SJSA1 (cell line): ENCODE measurements at places on chromosomes 2 and 18. TPM values are rescaled to one million over a fixed set of nuclear protein-coding genes. Genes with fewer than 3 reads are reported as not detected.

The LIMS4 gene
- 2.3 and 2.7 TPM in 2 replicates for total RNA-seq

The CPO gene
- total RNA-seq = not detected in 2 replicates

The SLC19A3 gene
- total RNA-seq = not detected in 2 replicates

The ANKRD62 gene
- total RNA-seq = not detected in 2 replicates

The ASXL3 gene
- not detected in 2 replicates for total RNA-seq

The REG3G gene
- total RNA-seq = not detected in 2 replicates

The RAD51AP2 gene
- total RNA-seq = not detected in 2 replicates

DNA sequence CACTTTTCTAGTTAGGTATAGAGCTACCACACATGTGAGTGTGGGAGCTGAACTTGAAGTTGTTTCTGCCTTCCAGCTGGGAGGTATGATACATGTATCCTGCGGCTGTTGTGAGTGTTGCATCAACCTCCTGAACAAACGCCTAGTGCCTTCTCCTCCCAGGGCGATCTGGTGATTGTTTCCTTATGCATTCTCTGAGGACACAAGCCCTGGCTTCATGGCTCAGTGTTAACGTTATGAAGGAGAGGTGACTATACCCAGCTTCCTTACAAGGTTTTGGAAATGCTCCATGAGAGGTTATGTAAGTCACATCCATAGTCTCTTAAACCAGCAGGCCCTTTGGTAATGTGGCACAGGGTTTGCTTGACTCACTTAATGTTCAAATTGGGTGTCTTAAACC, 64.9 kb downstream of the SPRED2 start:
- DNase-seq = peak; percentile 84

DNA sequence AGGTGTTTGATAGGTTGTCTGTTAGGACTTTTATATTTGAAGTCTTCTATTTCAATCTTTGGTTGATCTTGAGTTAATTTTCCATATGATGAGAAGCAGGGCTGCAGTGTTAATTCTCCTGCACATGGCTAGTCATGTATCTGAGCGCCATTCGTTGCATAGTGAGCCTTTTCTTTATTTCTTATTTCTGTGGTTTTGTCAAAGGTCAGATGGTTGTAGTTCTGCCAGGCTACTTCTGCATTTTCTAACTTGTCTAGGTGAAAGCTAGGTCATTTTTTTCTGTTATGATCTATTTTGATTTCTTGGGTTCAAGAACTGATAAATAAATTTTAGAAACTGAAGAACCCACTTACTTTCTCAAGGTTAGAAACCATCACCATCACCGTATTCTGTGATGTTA, 56.7 kb downstream of the CCDC74A start:
- DNase-seq = no peak

GRCh38 chr2:233865838-233866237, 2.3 kb downstream of the MSL3B start:
- no peak for DNase-seq

GRCh38 chr2:151269798-151270568, 8.3 kb upstream of the RBM43 start:
- no peak for DNase-seq

DNA sequence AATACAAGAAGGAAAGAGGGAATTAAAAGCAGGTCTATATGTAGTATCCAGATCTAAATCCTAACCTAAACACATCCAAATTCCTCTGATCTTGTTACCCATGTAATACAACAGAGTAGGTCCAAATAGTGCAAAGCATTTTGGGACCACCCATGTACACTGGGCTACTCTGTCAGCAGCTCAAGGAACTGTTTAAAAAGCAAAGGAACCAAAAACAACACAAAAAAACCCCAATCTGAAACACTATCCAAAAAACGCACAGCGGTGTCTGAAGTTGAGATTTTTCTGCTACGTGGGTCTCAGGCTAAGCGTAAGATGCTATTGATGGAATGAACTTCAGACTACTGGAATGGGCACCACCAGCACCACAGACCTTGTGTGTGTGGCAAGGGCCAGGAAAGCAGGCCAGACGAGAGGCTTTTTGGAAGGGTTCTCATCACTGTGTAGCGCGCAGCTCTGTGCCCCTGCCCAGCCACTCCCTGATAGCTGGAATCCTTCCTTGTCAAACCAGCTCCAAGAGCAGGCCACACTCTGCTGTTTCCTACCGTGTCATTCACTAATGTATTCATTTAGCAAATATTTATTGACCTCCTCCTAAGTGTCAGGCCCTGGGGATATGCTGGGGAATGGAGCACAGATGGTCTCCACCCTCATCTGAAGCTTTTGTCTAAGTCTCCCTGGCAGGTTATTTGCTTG, 101.4 kb downstream of the COLEC12 start:
- peak; percentile 69 for DNase-seq

GRCh38 chr2:118834440-118834810, 13.0 kb downstream of the EN1 start:
- no peak for DNase-seq

DNA sequence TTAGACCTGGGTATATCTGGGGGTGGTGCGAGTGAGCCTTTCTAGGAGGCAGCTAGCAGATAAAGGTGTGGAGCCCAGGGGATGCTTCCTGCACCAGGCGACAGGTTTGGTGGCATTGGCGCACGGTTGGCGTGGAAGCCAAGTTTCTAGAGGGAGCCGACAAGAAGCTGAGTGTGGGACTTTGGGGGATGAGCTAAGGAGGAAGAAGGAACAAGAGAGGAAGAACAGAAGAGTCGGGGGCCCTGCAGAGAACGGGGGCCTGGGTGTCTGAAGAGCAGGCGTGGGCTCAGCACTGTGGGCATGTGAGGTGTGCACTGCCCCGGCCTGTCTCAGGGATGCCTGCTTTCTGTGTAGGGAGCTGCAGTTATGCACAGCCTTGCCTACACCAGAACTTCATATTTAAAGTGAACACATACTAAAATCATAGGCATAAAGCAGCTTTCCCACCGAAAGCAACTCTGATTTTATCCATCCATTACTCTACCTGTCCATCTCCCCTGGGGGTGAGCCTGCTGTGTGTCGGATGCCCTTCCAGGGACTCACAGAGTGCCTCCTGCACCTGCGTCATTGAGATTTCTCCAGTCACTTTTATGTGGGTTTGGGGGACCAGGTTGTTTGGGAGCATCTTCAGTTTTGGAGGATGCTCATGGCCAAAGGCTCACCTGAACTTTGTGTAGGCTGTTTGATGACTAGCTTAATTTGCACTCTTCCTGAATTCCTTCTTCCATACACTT, 149.7 kb downstream of the LDLRAD4 start:
- no peak for DNase-seq

GRCh38 chr2:199307461-199307860, 150.3 kb downstream of the SATB2 start:
- DNase-seq = no peak

DNA sequence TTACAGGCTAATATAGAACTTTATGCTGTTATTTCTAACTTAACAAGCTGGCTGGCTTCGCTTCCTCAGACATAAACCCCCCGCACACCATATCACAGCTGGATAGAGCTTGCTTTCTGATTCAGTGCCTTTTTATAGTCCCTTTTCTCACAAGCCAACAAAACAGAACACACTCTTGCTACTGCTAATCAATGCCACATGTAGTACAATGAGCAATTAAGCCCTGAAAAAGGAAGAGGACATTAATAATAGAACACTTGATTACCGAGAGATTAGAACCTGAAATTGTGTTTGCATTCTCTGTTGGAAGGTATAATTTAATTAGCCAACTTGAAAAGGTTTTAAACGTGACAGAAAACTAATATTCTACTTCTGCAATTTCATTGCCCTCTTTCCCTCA, 267.7 kb upstream of the CYRIA start:
- no peak for DNase-seq

GRCh38 chr2:202529389-202529788, 105.4 kb upstream of the FAM117B start:
- DNase-seq = no peak

- DNase-seq = no peak
Observed at GRCh38 chr2:10733566-10733925, 12.1 kb downstream of the ATP6V1C2 start.

DNA sequence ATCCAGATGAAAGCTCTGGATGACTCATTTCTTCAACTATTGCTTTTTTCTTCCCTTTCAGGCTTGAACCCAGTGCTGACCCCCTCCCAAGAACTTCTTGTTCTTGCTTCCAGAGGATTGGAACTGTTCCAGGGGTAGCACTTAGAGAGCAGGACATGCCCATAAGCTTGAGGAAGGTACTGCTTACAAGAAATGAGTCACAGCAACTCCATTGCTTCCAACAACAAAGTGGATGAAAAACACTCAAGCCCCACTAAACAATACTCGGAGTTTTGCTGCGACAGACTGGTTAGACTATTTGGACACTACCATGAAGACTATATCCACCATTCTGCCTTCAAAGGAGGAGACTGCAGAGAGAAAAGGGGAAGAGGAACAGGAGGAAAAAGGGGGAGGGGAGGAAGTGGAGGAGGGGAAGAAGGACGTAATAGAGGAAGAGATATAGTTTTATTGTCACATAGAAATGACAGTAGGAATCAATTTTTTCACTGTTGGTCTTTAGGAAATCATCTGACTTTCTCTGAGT, 1.6 kb upstream of the EPC2 start:
- no peak for DNase-seq

DNA sequence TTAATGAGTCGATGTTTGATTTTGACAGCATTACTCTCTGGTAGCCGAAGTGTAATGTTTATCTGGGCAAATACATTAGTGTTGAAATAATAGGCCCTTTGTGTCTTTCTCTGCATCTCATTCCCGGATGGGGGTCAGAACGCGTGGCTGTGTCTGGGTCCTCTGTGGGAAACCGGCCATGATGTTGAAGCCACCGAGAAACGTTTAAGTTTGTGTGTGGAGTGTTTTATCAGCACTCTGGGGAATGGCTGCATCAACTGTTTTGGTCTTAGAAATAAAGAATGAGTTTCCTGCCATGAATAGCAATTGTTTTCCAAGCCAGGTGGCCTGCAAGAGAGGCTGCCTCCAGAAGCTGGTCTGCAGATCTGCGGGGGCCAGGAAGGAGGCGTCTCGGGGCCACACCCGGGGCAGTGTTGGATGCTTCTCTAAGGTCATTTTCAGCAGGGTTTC, 69.7 kb downstream of the RNF144A start:
- no peak for DNase-seq

DNA sequence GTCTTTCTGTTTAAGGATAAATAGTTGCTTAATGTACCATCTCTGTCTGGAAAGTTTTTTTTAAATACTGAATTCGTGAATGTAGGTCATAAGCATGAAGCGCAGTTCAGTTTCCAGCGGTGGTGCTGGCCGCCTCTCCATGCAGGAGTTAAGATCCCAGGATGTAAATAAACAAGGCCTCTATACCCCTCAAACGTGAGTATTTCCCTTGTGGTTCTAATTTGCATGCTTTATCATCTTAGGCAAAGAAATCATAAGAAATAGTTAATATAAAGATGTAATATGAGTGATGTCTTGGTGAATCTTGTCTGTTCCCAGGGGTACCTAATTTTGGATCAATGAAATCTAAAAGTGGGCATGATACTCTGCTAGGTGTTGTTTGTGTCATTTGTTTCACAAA, 1.5 kb downstream of the NDC80 start:
- DNase-seq = no peak

GRCh38 chr2:120885749-120886148, 150.1 kb downstream of the GLI2 start:
- DNase-seq = no peak

DNA sequence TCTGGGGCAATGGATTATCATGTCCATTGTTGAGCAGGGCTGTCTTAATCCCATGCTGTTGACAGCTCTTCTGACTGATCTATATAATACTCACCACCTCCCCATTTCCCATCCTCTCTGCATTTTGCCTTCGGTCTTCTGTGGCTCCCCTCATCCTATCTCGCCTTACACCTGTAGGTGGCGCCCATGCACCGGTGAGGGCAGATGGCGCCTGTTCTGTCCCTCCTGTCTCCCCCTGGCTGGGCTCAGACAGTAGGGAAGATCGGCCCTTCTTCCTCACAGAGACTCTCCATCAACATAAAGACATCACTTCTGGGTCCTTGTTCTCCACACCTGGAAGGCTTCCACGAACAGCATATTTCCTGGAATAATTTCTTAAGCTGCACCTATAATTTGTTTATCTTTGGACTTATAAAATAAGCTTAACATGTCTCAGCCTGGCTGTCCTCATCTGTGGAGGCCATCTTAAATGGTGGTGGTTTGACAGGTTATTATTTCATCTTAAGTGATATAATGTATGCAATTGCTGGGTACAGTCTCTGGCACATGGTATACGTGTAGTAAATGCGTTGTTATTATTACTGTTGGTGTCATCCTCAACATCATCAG, 10.9 kb upstream of the CDH20 start:
- DNase-seq = peak; percentile 55

DNA sequence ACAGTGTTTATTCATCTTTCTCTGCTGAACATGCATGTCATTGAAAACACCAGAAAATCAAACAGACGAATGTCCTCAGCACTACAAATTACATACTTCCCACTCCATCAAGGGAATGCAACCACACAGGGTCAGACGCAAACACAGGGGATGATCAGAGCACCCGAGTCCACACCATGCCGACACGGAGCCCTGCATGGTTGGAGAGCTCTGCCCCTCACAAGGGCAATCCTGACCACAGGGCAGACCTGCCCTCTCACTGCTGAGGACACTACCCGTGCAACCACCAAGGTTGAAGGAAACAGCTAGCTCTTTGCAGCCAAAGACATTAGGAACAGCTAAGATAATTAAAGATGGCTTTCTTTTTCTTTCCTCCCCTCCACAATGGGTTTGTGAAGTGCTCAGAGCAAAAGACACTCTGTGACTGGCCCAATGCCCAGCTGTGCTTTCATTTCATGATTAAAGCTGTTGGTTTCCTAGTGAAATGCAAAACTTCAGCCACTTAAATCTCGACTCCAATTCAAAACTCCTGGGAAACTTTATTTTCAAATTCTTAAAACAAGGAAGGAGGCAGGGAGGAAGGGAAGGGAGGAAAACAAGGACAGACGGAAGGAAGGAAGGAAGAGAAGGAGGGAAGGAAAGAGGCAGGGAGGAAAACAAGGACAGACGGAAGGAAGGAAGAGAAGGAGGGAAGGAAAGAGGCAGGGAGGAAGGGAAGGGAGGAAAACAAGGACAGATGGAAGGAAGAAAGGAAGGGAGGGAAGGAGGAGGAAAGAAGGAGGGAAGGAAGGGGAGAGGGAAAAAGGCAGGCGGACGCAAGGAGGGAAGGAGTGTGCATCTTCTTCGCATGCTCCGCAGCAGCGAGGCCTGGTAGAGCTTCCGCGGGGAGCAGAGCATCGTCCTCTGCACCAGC, 65.8 kb downstream of the NDUFA10 start:
- no peak for DNase-seq
